IPS DF 19.7 (cell line): ENCODE measurements at places on chromosomes 16 and 17.

GRCh38 chr16:4298761-4299522, 16.9 kb upstream of the GLIS2 start:
- DNase-seq: peak; percentile 69

DNA sequence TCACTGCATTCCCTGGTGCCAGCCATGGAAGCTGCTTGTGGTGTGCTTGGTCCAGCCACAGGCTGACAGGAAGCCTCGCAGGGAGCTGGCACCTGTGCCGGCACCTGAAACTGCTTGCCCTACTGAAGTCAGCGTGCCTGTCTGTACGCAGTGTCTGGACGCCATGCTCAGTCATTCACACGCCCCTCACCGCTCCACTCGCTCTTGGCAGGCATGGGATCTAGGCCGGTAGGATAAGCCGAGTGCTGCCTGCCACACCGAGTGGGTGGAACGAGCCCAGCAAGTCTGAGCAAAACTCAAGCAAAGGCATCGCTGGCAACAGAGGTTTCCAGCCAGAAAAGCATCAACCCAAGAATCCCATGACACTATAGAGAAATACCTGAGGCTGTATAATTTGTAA, 350.6 kb downstream of the CDH11 start:
- DNase-seq: no peak

DNA sequence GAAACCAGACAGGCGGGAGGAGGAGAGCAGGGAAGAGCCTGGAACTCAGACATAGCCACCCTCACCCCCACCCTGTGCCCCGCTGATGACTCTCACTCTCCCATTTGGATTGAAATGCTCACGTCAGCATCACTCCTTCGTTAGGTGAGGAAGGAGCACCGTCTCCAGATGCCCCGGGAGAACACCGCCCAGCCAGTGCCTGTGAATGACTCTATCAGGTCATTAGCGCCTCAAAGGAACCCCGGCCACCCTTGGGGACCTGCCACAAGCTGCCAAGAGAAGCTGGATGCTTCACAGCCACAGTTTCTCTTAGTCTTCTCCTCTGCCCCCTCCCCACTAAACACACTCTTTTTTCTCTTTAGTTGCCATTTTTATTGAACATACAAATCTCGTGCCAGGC, 66.0 kb downstream of the CACNG3 start:
- no peak for DNase-seq

- DNase-seq: no peak
Measured at GRCh38 chr16:14356064-14356463, 274.0 kb downstream of the PARN start.

DNA sequence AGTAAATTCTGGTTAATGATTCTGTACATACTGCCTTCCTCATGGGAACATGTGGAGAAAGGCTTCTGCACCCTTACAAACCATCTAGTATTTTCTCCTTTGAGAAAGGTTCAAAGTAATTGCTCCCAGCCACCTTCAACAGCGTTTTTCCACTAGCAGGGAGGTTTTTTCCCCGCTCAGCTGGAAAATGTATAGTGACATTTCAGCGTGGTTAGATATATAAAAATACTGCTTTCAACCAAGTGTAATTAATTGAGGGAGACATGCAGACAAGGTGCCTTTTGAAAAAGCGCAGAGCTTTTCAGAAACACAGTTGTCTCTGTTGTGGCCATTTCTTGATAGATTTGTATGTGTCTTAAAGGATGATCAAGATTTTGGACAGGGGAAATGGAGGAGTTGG, 5.1 kb downstream of the BMERB1 start:
- DNase-seq: no peak

DNA sequence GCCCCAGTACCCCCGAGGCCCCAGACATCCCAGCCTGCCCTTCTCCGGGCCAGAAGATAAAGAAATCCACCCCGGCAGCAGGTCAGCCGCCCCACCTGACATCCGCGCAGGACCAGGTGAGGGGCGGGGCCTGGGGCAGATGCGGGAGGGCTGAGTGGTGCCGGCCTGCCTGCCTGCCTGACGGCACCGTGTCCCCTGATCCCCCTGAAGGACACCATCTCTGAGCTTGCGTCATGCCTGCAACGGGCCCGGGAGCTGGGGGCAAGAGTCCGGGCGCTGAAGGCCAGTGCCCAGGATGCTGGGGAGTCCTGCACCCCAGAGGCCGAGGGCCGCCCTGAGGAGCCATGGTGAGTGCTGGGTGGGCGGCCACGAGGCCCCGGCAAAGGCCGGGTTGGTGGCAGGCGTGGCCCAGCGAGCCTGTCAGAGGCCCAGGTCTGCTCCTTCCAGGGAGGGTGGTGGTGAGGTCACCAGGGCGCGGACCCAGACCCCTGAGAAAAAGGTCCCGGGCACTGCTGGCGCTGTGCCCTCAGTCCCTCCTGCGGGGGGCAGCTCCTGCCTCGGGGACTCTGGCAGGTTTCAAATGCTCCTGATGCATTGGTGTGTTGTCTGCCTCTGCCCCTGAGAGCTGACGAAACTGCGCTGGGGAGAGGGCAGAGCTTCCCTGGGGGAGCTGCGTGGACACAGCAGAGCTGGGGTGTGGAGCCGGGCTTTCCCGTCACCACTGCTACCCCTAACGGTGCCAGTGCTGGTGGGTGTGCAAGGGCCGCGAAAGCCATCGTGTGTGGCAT, 1.2 kb downstream of the CDT1 start:
- no peak for DNase-seq

- no peak for DNase-seq
Measured at GRCh38 chr16:48393485-48394354, 8.5 kb upstream of the SIAH1 start.

DNA sequence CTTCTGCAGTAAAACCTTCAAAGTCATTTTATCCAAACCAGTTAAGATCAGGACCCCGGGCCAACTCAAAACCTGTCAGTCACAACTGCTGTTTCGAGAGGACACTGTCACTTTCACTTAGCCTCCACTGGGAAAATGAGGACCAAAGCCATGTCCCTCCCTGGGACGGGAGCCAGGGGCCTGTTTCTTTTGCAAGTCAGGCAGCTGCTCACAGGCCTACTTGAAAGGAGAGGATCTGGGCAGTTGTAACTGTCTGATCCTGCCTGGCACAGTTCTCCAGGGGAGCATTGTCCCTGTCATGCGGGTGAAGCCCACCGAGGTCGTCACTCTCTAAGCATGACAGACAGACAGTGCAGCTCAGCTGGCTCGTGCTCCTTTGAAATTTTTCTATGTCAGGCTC, 276.2 kb downstream of the NPIPA8 start:
- DNase-seq: no peak

GRCh38 chr17:80424261-80424660, 9.3 kb downstream of the ENDOV start:
- DNase-seq: no peak

GRCh38 chr16:74020095-74020670, 276.4 kb upstream of the PSMD7 start:
- DNase-seq: no peak

DNA sequence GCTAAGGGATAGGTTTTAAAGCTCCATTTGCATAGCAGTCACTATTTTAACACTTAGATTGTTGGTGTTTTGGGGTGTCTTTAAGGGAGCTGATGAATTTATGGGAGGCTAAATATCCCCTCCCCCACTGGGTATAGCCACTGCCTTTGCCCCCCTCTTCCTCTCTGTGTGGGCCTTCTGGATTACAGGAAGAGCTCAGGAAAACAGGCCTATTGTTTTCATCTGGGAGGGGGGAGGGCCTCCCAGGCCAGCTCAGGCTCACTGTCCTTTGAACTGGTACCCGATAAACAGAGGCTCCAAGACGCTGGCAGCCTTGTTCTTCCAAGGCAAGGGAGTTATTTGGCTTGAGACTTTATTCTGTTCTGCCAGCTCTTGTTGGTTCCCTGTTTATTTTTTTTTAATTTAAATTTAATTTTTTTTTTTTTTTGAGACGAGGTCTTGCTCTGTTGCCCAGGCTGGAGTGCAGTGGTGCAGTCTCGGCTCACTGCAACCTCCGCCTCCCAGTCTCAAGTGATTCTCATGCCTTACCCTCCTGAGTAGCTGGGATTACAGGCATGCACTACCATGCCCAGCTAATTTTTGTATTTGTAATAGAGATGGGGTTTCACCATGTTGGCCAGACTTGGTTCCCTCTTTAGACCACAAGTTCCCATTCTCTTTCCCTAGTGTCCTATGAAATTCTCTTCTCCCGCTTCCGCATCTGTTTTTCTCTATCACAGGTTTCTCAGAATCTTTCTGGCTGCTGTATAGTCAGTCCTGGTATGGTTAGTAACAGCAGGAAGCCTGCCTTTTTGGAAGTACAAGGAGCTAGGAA, 25.1 kb downstream of the MINK1 start:
- DNase-seq: no peak

DNA sequence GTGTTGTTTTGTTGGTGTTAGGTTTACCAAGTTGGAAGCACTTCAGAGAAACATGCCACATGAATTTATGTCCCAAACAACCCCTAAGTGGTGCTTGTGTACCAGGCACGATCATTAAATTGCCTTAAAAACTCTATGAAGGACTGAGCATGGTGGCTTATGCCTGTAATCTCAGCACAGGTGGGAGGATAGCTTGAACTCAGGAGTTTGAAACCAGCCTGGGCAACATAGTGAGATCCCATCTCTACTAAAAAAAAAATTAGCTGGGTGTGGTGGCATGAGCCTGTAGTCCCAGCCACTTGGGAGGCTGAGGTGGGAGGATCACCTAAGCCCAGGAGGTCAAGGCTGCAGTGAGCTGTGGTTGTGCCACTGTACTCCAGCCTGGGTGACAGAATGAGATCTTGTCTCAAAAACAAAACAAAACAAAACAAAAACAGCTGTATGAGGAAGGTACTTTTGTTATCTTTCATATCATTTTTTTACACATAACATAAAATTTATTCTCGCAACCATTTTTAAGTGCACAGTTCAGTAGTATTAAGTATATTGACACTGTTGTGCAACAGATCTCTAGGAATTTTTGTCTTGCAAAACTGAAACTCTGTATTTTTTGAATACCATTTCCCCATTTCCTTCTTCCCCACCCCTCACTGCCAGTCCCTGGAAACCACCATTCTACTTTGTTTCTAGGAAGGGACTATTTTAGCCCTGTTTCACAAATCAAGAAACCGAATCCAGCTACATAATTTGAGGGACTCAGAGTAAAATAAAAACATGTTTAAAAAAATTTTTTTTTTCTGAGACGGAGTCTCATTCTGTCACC, 14.3 kb upstream of the RBBP6 start:
- no peak for DNase-seq

GRCh38 chr16:24822974-24823373, 22.8 kb upstream of the SLC5A11 start:
- no peak for DNase-seq

DNA sequence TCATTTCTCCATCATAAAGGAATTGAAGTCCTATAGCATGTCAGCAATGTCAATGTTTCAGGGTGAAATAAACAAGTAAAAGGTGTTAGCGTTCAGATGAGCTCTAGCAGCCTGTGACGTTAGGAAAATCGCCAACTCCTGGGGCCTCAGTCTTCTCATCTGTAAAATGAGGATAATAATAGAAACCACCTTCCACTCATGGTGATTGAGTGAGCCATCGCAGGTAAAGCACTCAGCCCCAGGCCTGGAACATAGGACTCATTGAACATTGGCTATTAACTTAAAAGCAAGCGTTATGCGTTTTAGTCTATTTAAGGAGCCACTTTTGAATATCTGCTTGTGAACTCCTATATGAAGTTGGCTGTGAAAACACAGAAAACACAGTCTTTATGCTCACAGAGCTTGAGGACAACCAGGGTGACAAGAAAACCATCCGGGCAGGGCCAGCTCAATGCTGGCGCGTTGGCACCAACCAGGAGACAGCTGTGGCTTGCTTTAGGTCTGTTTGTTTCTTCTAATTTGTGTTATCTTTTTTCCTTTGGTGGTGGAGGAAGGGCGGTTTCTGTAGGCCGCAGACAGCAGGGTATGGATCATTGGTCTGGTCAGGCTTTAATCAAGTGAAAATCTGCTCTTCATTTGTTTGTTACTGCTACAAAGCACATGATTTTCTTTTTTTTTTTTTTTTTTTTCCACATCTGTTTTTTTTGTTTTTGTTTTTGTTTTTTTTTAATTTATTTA, 35.7 kb upstream of the MED9 start:
- no peak for DNase-seq

DNA sequence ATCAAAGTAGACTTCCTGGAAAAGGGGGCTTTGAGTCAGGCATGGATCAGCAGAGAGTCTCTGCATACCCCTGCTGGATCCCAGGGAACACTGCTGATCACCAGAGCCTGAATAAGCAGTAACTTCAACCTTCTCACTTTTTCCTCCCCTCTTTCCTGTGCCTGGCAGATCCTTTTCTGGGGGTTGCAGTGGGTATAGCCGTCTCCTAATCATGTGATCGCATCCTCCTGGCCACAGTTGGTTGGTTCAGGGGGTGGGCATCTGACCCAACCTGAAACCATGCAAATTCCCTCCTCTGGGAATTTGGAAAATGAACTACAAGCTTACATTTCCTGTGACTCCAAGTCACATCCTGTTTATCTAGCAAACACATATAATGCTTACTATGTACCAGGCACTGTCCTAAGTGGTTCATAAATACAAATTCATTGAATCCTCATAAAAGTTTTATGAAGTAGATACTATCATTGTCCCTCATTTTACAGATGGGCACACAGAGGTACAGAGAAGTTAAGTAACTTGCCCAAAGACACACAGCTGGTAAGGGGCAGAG, 120.3 kb downstream of the AXIN2 start:
- no peak for DNase-seq

- DNase-seq: no peak
Measured at GRCh38 chr17:35666967-35667532, 64.4 kb upstream of the RASL10B start.

DNA sequence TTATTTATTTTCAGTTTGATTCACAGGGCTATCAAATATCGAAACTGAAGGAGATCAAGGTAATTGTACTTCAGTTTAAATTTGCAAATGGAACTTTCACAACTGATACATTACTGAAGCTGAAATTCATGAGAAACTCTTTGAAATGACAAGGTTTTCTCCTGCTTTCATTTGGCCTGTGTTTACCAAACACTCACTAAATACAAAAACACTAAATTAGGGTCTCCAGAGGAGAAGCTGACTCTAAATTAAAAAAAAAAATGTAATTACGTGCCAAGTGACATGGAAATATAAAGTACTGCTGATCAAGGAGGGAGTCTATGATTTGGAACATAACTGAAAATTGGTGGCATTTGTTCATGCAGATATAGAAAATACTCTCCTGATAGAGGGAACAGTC, 205.8 kb downstream of the CDH11 start:
- DNase-seq: no peak

DNA sequence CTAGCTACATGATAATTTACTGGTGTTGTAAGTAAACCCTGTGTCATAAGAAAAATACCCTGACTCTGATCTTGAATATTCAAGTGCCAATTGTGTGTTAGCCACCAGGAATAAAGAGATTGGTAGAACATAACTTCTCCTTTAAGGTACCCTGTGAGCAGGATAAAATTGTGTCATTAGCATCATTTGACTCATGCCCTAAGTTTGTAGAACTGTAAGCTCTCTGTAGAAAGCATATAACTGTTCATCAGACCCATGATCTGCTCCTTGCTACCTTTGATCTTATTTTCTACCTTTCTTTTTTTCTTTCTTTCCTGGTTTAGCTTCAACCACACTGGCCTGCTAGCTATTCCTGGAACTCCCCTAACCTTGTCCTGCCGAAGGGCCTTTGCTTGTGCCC, 35.8 kb downstream of the PTRH2 start:
- no peak for DNase-seq
